AG08395 (cell line): ENCODE measurements at places on chromosomes 5 and 9.

GRCh38 chr5:34563931-34564709, 92.0 kb upstream of the RAI14 start:
- peak; percentile 15 for DNase-seq

GRCh38 chr5:180624587-180624986, 24.8 kb downstream of the FLT4 start:
- DNase-seq = no peak

DNA sequence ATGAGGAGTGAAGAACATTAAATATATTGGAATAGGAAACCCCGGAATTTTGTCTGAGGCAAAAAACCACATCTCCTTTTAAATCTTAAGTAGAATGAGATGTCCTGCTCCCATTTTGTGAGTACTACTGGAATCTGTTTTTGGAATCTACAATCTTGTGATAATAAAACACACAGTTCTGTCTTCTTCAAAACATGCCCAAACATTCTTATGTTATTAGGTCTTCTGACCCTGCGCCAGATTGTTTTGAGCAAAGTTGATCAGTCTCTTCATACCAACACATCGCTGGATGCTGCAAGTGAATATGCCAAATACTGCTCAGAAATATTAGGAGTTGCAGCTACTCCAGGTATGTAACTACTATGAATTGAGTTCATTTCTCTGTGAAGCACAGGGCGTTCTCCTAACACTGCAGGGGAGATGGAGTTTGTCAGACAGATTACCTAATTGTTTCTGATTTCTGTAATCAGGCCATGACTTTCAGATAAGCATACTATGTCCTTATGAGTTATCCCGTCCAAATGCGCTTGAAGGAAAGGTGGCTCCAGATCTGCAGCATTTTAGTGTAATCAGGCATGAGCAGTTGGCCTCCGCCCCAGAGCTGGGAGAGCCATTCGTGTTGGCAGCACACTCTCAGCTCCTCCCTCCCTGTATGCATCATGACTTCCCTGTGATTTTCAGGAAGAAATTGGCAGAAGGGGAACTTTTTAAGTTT, 88.0 kb downstream of the NLN start:
- DNase-seq = peak; percentile 64

DNA sequence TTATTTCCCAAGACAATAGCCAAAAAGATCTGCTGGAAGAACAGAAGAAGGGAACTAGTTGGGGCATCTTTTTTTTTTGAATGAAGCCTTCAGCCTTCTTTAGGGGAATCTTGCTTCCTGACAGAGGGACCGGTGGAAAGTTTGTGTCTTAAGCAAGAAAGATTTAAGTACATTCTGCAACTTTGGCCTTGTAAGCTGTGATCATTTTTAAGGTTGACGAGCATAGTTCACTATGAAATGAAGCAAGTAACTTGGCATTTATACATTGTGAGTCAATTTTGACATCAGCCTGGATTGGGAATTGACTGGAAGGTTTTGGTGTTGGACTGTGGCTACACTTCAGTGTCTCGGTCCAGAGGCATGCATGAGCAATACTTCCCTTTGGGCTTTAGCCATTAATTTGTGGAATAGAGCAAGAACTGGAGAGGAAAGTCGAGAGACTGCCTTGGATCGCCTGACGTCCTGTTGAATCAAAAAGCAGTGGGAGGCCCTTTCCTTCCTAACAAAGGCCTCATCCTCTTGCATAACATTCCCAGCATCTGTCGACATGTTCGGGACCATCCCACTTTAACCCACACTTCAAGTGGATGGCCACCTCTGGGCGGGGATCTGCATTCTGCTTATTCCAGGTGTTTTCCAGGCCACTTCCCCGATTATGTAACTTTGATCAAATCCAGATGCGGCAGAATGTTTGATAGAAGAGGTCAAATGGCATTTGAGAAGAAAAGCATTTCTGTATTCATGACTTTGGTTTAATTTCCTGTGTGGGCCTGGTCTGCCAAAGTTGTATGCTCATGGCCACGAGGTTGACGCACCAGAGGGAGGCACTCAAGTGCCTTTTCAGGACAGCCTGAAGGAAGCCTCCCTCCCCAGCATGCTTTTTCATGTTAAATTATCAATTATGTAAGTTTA, 12.5 kb downstream of the ABL1 start:
- DNase-seq = peak; percentile 94

DNA sequence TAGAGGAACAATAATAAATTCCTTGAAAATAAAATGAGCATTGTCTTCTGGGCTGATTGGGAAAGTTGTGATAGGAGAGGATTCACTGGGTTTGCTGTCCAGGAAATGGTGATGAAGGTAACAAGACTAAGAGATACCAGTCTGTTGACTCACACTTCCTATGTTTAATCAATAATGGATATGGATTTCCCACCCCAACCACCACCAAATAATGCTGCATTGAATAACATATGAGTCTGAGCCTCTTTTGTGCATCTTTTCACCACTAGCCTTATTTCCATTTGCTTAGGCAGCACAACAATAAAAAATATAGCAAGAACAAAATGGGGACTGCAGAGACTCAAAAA, 120.2 kb upstream of the NFIB start:
- no peak for DNase-seq

- peak; percentile 63 for DNase-seq
These were observed 74.6 kb downstream of the UBAP1 start for GRCh38 chr9:34253460-34253837.

DNA sequence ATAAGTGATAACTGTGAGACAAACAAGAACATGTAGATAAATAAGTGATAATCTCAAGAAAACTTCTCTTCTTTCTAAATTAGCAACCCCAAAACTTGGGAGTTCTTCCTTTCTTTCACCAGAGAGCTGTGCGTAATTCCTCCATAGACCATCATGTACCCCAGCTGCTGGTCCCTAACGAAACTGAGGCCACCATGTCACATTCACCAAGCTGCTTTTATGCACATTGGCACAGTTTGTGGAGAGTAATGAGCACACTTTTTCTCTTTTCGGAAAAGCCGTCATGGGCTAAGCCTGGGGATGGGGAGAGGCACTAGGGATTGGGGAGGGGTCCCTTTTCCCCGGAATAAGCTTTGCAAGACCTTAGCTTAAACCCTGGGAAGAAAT, 561.4 kb downstream of the BNC2 start:
- no peak for DNase-seq

DNA sequence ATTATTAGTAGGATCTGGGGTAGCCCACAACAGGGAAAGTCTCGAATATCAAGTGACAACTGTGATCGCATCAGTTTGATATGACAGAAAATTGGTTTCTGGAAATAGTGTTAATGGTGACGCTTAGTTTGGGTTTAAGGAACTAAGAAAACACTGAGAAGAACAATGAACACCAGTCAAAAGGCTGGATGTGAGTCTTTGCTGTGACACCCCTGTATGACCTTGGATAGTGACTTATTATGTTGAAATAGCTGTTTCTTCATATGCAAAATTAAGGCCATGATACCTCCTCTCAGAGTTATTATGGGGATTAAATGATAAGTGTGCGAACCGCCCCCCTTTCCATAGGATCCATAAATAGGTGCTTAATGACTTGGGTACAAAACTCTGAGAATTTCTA, 926 bp downstream of the DNAJC25 start:
- DNase-seq = peak; percentile 29

DNA sequence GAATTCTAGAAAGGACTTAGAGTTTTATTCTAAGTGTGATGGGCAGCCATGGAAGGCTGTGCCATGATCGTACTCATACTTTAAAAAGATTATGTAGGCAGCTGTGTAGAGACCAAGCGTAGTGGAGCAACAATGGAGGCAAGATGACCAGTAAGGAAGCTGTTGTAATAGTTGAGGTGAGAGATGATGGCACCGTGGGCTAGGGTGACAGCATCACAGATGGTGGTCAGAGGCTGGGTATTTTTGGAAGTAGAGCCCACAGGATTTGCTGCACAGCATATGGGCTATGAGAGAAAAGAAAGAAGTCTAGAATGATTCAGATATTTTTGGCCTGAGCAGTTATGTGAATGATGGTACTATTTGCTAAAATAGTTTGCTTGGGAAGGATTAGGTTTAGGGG, 7.7 kb downstream of the ARHGAP26 start:
- no peak for DNase-seq
